ENCODE measurements at places on chromosomes 5 and 9.

DNA sequence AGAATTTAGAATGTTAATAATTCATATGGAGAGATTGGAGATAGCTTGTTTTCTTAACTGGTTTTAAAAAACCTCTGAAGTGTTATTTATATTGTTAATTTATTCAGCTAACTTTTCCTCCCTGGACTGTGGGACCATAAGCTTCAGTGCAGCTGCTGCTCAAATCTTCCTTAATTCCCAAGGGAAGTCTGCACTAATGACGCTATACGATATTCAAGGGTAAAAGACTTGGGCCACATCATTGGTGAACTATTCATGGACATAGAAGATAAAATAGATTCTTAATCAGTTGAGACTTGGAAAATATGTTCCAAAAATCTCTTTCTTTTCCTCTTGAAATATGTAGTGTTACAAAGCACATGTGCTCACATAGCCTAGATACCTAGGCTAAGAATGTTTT, 31.1 kb upstream of the GAS1 start:
- DNase-seq: no peak
- peaks cover 10% of the 10 kb centered on the region for H3K4me1 ChIP-seq
- no peak overlapping the region for H3K27ac ChIP-seq
- H3K36me3 ChIP-seq: no peaks in the 10 kb centered on the region
- no peak overlapping the region for H3K4me3 ChIP-seq

- no peak overlapping the region for H3K4me3 ChIP-seq
- no peak overlapping the region for H3K27ac ChIP-seq
- no peaks in the 10 kb centered on the region for H3K27me3 ChIP-seq
- peak; percentile 4 for DNase-seq
Observed at GRCh38 chr9:114777821-114778609, 27.8 kb downstream of the TNFSF15 start.

- peak overlapping the region; percentile 70 for H3K27ac ChIP-seq
- H3K4me1 ChIP-seq: peaks cover 33% of the 10 kb centered on the region
- no peak for DNase-seq
- no peak overlapping the region for H3K4me3 ChIP-seq
- no peaks in the 10 kb centered on the region for H3K36me3 ChIP-seq
- H3K27me3 ChIP-seq: no peaks in the 10 kb centered on the region
Observed at GRCh38 chr5:171578829-171579491, 159.5 kb downstream of the FGF18 start.

DNA sequence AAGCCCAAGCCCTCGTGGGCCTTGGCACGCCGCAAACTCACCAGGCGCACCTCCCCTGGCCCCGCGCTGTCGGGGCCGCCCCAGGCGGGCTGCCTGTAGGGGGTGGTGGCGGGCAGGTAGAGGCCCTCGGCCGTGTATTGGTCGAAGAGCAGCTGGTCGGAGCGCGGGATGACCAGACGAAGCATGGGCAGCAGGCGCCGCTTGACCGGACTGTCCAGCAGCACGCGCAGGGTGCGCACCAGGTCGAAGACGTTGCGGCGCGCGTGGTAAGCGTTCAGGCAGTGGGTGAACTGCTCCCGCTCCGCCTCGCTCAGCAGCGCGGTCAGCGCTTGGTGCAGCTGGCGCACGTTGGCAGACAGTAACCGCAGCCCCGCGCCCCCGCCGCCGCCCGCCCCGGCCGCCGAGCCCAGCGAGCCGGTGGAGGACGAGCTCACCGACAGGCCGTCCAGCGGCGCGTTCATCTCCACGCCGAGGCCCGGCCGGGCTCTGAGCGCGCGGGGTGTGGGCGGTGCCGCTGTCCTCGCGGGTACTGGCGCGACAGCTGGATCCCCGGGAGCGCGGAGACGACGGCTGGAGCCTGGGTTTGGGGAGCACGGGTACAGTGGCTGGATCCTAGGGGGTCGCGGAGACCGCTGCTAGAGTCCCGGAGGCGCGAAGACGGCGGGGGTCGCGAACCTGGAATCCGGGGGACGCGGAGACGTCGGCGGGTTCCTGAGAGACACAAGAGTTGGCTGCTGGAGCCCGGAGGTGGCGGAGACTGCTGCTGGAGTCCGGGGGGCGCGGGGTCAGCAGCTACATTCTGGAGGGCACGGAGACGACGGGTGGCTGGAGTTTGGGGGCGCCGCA, 709 bp downstream of the WHRN start:
- H3K4me1 ChIP-seq: peaks cover 28% of the 10 kb centered on the region
- H3K36me3 ChIP-seq: no peaks in the 10 kb centered on the region
- peak overlapping the region; percentile 85 for H3K4me3 ChIP-seq
- no peak for DNase-seq

DNA sequence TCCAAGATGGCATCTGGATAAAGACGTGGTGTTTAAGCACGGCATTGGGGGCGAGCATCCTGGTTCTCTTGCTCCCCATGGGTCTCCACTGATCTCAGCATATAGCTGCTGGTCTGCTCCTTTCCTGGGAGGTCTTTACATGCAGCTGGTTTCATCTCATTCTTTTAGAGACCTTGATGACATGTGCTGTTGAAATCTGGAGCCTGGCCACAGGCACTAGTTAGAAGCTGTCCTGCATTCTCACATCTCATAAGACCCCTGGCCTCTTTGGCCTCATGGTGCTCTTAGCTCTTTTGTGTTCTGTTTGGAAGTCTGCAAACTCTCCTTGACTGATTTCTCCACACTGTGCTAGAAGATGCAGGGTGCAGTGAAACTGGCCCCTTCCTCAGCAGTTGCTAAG, 113.0 kb downstream of the SMARCA2 start:
- H3K4me3 ChIP-seq: no peak overlapping the region
- peaks cover 46% of the 10 kb centered on the region for H3K4me1 ChIP-seq
- DNase-seq: no peak

GRCh38 chr9:101265261-101265660, 119.5 kb downstream of the BAAT start:
- H3K27me3 ChIP-seq: no peaks in the 10 kb centered on the region
- DNase-seq: no peak
- no peak overlapping the region for H3K27ac ChIP-seq
- H3K4me3 ChIP-seq: no peak overlapping the region

DNA sequence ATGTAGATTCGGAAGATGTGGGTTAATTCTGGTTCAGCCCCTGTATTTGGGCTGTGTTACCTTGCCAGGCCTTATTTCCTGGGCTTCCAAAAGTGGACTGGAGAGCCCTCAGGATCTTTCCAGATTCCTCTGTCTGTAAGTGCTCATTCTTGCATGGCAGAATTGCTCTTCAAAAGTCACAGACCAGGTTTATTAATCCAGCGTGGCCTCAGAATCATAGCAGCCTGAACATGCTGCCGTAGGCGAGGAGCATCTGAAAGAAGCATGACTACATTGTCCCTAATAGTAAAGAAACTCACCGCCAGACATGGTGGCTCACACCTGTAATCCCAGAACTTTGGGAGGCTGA, 307.8 kb downstream of the GADD45G start:
- no peaks in the 10 kb centered on the region for H3K4me1 ChIP-seq
- no peaks in the 10 kb centered on the region for H3K36me3 ChIP-seq
- DNase-seq: no peak
- no peak overlapping the region for H3K27ac ChIP-seq
- H3K4me3 ChIP-seq: no peak overlapping the region

GRCh38 chr5:91420879-91421278, 37.8 kb upstream of the ARRDC3 start:
- no peaks in the 10 kb centered on the region for H3K4me1 ChIP-seq
- no peak overlapping the region for H3K27ac ChIP-seq
- H3K36me3 ChIP-seq: no peaks in the 10 kb centered on the region
- no peak for DNase-seq
- H3K4me3 ChIP-seq: no peak overlapping the region

GRCh38 chr9:96006296-96006879, 130.9 kb downstream of the ERCC6L2 start:
- H3K4me3 ChIP-seq: no peak overlapping the region
- H3K4me1 ChIP-seq: no peaks in the 10 kb centered on the region
- peaks cover 3% of the 10 kb centered on the region for H3K36me3 ChIP-seq
- H3K27me3 ChIP-seq: no peaks in the 10 kb centered on the region

GRCh38 chr9:37820142-37820541, 19.5 kb downstream of the DCAF10 start:
- H3K36me3 ChIP-seq: peaks cover 4% of the 10 kb centered on the region
- H3K27me3 ChIP-seq: no peaks in the 10 kb centered on the region
- no peak overlapping the region for H3K27ac ChIP-seq
- no peak overlapping the region for H3K4me3 ChIP-seq

GRCh38 chr5:138656916-138657315, 81.7 kb upstream of the HSPA9 start:
- DNase-seq: no peak
- H3K27me3 ChIP-seq: no peaks in the 10 kb centered on the region
- H3K4me3 ChIP-seq: no peak overlapping the region
- H3K27ac ChIP-seq: no peak overlapping the region
- no peaks in the 10 kb centered on the region for H3K36me3 ChIP-seq

DNA sequence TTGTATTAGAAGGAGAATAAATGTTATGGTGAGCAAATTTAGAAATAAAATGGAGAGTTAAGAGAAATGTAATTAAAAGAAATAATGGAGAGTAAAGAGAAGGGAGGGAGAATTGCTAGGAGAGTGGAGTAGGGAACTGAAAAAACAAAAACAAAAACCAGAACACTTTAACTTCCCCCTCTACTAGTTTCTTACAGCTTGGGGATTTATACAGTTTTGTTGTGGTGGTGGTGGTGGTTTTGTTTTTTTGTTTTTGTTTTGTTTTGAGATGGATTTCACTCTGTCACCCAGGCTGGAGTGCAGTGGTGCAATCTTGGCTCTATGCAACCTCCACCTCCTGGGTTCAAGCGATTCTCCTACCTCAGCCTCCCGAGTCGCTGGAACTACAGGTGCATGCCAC, 322.4 kb downstream of the TMEM167A start:
- no peaks in the 10 kb centered on the region for H3K27me3 ChIP-seq
- no peak overlapping the region for H3K27ac ChIP-seq
- no peaks in the 10 kb centered on the region for H3K4me1 ChIP-seq
- H3K4me3 ChIP-seq: no peak overlapping the region
- no peaks in the 10 kb centered on the region for H3K36me3 ChIP-seq
- DNase-seq: no peak

GRCh38 chr9:72635197-72635596, 113.8 kb downstream of the TMC1 start:
- no peak overlapping the region for H3K4me3 ChIP-seq
- DNase-seq: no peak
- H3K27me3 ChIP-seq: no peaks in the 10 kb centered on the region
- H3K4me1 ChIP-seq: no peaks in the 10 kb centered on the region
- no peak overlapping the region for H3K27ac ChIP-seq

DNA sequence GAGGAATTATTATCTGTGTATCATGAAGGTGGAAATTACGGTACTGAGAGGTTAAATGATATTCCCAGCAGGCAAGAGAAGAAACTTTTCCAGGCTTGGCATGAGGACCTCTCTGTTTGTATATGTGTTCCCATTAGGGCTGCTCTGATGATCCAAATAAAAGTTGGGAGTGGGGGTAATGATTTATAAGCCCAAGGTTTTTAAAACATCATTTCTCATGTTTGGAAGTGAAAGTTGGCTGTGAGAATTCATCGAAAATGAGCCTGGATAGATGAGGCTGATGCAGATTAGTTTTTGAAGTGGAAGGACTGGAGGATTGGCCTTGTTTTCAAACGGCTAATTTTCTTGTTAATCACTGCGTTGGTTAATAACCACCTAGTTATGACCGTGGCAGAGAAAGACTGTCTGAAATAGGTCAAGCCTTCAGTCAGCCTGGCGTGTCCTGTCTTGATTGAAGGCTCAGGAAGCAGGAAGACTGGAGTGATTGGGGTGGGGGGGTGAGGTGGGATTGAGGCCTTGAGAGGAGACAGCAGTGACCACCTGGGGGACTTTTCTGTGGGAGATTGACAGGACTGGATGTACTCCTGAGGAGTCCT, 391.0 kb upstream of the WWC1 start:
- no peaks in the 10 kb centered on the region for H3K4me1 ChIP-seq
- H3K27me3 ChIP-seq: no peaks in the 10 kb centered on the region
- no peak for DNase-seq

DNA sequence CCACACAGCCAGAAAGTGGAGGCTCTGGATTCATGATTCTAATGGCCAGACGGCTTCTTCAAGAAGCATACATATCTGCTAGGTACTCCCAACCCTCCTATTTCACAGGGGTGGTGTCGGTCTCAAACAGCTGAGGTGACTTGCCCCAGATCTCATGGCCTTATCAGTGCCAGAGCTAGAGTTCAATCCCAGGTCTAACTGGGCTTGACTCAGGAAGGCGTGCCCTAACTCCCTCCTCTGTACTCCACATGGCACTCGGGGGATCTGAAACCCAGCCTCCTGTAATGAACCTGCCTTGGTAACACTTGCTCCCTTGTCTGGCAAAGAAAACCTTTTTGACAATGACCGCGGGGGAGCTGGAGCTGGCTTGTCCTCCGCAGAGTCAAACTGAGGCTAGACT, 2.1 kb downstream of the QRFP start:
- H3K27me3 ChIP-seq: no peaks in the 10 kb centered on the region
- H3K4me3 ChIP-seq: no peak overlapping the region
- H3K36me3 ChIP-seq: peaks cover 15% of the 10 kb centered on the region
- DNase-seq: no peak
- peaks cover 46% of the 10 kb centered on the region for H3K4me1 ChIP-seq

GRCh38 chr5:66406761-66407336, 189.3 kb upstream of the MAST4 start:
- H3K4me3 ChIP-seq: no peak overlapping the region
- no peaks in the 10 kb centered on the region for H3K36me3 ChIP-seq
- no peaks in the 10 kb centered on the region for H3K4me1 ChIP-seq
- no peaks in the 10 kb centered on the region for H3K27me3 ChIP-seq

- H3K4me1 ChIP-seq: peaks cover 24% of the 10 kb centered on the region
- DNase-seq: no peak
- no peaks in the 10 kb centered on the region for H3K36me3 ChIP-seq
- H3K27ac ChIP-seq: peak overlapping the region; percentile 21
- no peaks in the 10 kb centered on the region for H3K27me3 ChIP-seq
Observed at GRCh38 chr5:172564883-172565282, 76.2 kb upstream of the NEURL1B start.

- no peak for DNase-seq
- H3K4me3 ChIP-seq: no peak overlapping the region
- no peaks in the 10 kb centered on the region for H3K27me3 ChIP-seq
- no peaks in the 10 kb centered on the region for H3K36me3 ChIP-seq
Observed at GRCh38 chr5:75616371-75616881, 5.2 kb downstream of the ANKDD1B start.

- no peaks in the 10 kb centered on the region for H3K27me3 ChIP-seq
- no peaks in the 10 kb centered on the region for H3K36me3 ChIP-seq
- H3K4me3 ChIP-seq: no peak overlapping the region
- no peak for DNase-seq
Observed at GRCh38 chr5:68147659-68148058, 67.9 kb upstream of the PIK3R1 start.

- no peak for DNase-seq
- no peak overlapping the region for H3K27ac ChIP-seq
- H3K4me1 ChIP-seq: peaks cover 23% of the 10 kb centered on the region
- H3K36me3 ChIP-seq: no peaks in the 10 kb centered on the region
Observed at GRCh38 chr9:110133608-110134210, 74.2 kb downstream of the C9orf152 start.

- no peaks in the 10 kb centered on the region for H3K36me3 ChIP-seq
- H3K27ac ChIP-seq: no peak overlapping the region
- H3K4me1 ChIP-seq: no peaks in the 10 kb centered on the region
- no peaks in the 10 kb centered on the region for H3K27me3 ChIP-seq
- H3K4me3 ChIP-seq: no peak overlapping the region
Observed at GRCh38 chr5:140010798-140011197, 32.3 kb downstream of the NRG2 start.
